ENCODE measurements at places on chromosomes 1 and 21.

DNA sequence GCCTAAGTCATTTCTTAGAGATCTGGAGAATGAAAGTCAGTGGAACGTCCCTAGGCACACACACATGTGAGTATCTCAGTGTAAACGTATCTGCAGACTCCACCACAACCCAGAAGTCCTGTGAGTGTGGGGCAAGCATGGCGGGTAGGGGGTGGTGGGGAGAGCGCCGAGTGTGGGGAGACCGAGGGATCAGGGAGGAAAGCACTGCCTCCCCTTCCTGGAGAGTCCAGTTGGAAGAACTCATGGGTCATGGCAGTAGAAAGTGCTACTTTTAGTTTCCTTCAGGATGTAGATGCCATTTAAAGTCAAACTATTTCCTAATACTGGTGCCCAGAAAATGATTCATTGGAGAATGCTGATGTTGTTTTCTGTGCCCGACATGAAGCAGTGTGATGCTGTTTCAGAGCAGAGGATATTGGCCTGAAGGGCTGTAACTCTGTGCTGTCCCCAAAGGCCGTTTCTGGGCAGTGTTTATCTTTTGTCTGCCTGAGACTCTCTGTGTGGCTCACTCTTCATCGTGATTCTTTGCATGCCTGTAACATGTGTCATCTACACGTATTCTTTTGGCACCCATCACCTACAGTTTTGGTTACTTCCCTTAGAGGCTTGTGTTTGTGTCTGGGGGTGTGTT, 45.7 kb upstream of the TSPAN2 start:
- peak; percentile 77 for DNase-seq

DNA sequence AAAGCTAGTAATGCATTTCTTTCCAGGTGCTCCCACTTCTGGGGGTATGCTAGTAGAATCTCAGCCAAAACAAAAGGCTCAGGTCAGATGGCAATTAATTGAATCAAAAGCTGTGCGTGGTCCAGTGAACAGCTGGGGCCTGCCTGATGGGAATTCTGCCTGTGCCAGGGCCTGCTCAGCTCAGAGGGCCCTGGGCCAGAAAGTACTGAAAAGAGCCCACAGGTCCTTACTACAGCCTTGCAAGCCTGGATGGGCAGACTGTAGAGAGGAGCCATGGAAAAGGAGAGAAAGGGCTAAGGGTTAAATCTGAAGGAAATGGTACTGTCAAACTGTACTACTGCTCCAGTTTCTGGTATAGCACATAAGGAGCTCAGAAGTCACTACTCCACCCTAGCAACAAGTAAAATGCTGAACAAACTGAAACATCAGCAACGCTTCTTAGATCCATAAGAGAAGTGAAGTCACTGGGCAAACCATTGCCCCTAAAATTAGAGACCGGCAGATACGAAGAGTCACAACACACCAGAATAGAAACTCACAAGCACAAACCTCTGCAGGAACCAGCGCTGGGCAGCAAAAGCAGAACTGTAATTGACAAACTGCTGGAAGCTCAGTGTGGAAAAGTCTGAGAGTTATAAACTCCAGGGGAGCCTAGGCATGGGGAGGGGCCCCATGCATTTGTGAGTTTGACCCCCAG, 121.1 kb upstream of the SYT6 start:
- DNase-seq = no peak

GRCh38 chr1:24872061-24872850, 57.8 kb downstream of the RUNX3 start:
- DNase-seq = no peak

DNA sequence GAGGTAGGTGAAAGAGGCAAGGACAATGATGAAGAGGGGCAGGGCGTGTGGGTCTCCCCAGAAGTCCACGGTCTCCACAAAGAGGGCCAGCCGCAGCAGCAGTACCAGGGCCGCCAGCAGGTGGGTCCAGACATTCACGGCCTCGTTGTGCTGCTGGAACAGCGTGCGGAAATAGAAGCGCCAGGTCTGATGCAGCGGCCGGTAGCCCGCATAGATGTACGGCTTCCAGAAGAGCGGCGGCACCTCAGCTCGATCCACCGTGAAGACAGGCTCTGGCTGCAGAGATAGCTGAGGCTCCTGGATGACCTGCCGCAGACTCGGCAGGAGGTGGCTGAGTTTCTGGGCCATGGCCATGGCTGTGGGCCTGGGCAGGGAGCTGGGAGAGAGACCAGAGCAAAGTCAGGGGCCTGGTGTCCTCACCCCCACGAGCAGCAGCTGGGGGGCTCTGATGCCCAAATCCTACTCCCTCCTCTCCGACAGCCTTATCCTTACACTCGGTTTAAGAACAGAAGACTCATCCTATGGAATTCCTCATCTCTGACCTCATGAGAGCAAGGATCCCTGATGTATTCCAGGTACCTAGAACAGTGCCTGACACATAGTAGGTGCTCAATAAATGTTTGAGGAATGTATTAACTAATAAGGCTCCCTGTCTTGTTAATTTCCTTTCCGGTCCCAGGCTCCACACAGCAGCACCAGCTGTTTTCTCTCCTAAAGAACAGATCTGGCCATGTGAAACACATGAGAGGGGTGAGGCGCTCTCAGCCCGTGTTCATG, 4.4 kb upstream of the AUNIP start:
- no peak for DNase-seq

- no peak for DNase-seq
Measured at GRCh38 chr1:217091561-217091960, 368.3 kb upstream of the ESRRG start.

DNA sequence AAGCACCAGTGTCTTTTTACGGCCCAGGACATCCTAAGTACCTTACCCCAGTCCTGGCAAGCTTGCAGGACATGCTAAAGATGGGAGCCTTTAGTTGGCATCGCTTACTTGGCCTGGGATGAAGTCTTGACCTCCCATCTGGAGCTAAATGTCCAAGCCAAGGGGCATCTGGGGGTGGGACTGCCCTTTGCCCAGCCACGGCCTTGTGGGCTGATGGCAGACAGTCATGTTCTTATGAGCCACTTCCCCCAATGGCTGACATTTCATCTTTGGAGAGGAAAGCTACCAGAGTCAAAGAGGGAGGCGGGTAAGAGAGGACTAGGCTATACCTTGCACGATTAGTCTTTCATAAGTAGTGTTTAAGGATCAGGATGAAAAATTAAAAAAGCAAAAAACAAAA, 32.2 kb downstream of the OPTC start:
- DNase-seq = no peak

DNA sequence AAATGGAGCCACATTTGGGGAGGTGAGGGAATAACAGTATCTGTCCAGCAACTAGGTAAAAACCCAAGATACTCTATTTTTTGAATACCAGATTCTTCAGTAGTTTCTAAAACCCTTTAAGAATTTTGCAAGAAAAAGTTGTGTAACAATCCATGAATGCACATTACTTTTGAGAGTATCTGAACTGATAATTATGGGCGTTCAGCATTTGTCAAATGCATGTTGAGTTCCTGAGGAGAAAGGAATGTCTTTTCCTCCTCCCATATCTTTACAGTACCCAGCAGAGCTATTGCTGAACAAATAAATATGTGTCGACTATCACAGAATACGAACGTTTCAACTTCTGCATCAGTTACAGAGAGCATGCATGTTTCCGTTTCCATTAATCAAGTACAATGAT, 104.5 kb downstream of the PCNX2 start:
- DNase-seq = no peak

DNA sequence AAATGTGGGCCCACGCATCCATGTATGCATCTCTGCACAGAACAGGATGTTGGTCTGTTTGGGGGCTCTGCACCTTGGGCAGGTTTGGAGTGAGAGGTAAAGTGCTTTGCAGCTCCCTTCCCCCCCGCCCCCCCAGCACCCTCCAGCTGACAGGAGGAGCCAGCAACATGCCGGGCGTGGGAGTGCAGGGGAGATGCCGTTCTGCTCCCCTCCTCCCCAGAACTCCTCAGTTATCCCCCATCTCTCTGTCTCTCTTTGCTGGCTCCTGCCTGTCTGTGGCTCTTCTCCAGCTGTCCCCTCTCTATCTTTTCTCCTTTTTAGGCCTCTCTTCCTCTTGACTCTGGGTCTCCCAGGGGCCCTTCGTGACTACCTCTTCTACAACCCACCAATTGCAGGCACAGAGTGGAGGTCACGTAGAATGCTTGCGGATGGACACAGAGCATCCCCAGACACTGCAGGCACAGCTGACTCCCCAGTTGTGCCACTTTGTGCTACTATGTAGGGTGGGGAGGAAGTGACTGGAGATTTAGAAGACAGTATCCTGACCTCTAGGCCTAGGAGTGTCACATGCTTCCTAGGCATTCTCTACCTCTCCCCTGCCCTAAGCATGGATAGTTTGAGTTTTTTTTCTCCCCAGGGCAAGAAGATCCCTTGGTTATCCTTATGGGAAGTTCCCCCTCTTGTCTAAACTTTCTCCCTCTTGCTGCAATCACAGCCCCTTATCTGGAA, 1.7 kb upstream of the RORC start:
- no peak for DNase-seq

- DNase-seq = no peak
Measured at GRCh38 chr1:209403921-209404320, 179.6 kb upstream of the CAMK1G start.

- peak; percentile 91 for DNase-seq
Measured at GRCh38 chr1:204350857-204351573, 8.7 kb downstream of the PLEKHA6 start.

DNA sequence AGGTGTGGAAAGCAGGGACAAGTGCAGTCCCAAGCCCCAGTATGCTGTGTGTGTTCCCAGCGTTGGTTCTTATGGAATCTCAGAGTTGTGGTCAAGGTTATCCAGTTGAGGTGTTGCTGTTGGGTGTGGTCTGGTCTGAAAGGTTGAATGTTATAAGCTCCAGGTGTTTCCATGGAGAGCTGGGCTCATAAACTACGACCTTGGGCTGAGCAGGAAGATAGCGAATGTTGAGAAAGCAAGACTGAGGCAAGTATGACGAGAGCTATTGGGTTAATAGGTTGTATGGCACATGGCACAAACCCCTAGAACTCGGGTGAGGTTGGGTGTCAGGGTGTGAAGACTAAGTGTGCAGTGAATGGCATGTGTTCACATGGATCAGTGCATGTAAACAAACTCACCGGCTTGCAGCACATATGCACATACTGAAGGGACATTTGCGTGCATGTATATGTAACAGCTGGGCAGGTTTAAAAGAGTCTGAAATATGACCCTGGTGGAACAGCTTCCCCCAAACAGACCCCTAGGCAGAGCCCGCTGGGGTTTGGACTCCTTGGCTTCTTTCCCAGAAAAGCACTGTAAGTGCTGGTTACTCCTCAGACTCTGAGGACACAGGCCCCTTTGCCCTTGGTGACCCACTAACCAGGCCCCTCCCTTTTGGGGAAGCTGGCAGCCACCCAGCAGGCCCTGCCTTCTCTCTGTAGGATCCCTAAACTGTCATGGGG, 117.5 kb downstream of the NAV1 start:
- no peak for DNase-seq

- no peak for DNase-seq
Measured at GRCh38 chr1:150385537-150386445, 21.8 kb downstream of the RPRD2 start.

DNA sequence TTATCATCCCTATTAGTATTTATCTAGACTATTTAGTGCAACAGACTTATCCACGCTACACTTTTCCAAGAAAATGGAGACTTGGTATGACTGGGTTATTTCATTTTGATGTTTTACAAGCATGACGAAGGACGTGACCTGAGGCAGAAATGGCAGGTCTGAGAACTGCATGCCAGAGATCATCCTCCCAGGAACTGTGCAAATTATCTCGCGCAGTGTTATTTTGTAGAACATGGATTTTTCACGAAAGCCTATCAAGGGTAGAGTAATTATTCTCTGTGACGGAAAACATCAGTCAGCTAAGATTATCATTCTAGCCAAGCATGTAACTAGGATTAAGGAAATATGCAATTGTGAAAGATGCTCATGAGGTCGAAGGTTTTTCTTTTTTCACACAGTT, 361.5 kb upstream of the AJAP1 start:
- no peak for DNase-seq

DNA sequence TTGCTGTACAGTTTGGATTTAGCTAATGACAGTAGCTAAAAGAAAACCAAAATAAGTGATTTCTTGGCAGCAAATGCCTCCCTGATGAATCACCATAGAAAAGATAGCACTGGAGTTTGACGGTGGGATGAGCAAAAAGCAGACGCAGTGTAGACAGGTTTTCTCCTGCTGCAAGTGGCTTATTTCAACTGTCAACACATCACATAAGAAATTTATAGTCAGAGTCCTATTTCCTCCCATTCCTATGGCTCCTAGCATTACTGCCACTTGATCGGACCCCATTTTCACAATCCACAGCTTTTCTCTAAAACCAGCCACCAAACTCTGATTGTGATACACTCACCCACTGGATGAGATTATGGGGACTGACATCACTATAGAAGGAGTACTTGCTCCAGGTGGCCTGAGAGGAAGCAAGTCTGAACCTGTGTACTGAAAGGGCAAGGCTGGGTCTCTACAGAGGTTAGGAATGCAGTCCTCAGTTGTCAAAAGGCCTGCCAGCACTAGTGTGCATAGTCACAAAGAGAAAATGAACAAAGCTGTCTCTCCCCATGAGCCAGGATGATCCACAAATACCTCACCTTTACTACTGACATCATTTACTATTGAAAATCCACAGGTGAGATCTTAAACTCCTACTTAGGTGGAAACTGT, 359.8 kb downstream of the LTN1 start:
- DNase-seq = peak; percentile 18

GRCh38 chr1:22454476-22455056, 2.9 kb downstream of the ZBTB40 start:
- no peak for DNase-seq

DNA sequence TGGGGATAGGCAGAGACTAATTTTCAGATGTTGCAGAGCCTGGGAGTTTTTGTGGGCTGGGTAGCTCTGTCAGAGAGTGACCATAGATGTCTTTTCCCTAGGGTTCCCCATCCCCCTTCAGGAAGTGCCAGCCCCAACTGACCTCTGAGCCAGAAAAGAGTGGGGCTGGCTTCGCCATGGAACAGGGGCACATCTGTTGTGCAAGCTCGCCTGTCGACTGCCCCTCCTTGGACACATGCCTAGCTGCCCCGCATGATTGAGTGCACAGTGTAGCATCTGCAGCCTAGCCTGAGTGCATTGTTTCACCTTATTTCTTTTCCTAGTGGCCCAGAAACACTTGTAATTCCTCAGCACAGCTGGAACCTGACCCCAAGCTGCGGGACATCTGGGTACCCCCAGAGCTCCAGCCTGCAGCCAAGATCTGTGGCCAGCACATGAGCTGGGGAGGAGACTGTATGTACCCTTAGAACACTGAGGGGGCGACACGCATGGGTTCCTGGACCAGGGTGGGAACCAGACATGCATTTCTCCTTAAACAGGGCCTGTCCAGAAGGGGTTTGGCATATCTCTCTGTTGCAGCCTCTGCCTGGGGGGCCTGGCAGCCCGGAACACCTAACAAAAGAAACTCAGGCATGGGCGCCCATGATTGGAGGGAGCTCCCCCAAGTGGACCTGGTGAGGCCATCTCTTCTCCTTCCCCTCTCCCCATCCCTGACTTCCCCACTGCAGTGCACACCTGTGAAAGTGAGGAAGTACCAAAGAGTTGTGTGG, 55.2 kb downstream of the SYT14 start:
- DNase-seq = no peak

- DNase-seq = no peak
Measured at GRCh38 chr1:217078078-217078690, 355.0 kb upstream of the ESRRG start.

GRCh38 chr1:67666636-67667035, 18.4 kb upstream of the GADD45A start:
- DNase-seq = no peak

GRCh38 chr1:34657266-34657665, 97.6 kb upstream of the GJB5 start:
- no peak for DNase-seq

All from AG08396 (cell line).